ENCODE measurements at places on chromosomes 5 and 9.

- DNase-seq = no peak
These were observed 53.9 kb downstream of the ZNF474 start for GRCh38 chr5:122183098-122183787.

DNA sequence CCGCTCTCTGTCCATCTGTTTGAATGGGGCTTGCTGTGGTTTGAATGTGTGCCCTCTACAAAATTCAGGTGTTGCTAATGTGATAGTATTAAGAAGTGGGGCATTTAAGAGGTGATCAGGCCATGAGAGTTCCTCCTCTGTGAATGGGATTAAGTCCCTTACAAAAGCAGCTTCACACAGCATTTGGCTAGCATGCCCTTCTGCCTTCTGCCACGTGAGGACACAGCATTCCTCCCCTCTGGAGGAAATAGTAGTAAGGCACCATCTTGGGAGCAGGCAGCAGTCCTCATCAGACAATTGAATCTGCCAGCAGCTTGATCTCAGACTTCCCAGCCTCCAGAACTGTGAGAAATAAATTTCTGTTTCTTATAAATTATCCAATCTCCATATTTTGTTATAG lies 540.2 kb downstream of the CSNK1G3 start:
- DNase-seq = no peak

- no peak for DNase-seq
These were observed 66.1 kb downstream of the RAI14 start for GRCh38 chr5:34722183-34722582.

DNA sequence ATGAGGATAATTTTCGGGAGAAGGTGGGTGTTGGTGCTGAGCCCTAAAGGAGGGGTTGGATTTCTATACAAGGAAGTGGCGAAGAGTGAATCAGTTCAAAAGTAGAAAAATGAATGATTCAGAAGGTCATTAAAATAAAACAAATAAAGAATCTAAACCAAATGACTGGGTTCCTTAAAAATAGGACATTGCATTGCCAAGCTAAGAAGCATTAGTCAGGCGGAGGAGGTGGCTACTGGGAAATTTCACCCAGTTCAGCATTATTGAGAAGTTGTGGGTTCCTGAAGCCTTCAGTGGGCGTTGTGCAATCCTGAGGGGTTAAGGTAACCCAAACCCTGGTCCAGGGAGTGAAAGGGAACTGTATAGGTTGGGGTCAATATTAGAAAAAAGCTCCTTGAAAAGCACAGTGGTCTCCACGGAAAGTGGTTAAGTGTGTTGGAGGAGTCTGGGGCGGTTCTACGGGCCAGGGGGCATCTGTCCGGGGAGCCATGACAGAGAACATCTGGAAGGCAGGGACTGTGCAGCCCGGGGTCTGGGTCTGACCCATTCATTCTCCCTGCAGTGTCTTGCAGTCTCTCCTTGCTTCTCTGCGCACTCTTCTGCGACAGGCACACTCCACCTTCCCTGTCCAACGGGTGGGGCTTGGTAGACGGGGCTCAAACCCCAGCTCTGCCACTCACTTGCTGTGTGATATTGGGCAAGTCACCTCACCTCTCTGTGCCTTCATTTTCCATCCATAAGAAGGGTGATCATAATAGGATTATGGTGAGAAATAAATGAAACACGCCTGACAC lies 27.6 kb upstream of the DUSP1 start:
- no peak for DNase-seq

- no peak for DNase-seq
These were observed 101.2 kb downstream of the HMHB1 start for GRCh38 chr5:143913008-143913752.

DNA sequence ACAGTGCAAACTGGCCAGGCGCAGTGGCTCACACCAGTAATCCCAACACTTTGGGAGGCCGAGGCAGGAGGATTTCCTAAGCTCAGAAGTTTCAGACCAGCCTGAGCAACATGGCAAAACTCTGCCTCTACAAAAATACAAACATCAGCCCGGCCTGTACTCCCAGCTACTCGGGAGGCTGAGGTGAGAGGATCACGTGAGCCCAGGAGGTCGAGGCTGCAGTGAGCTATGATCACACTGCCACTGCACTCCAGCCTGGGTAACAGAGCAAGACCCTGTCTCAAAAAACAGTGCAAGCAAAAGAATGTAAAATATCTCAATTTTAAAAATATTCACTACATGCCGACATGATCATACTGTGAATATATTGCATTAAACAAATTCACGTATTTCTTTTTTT lies 50.7 kb upstream of the FUBP3 start:
- DNase-seq = no peak

DNA sequence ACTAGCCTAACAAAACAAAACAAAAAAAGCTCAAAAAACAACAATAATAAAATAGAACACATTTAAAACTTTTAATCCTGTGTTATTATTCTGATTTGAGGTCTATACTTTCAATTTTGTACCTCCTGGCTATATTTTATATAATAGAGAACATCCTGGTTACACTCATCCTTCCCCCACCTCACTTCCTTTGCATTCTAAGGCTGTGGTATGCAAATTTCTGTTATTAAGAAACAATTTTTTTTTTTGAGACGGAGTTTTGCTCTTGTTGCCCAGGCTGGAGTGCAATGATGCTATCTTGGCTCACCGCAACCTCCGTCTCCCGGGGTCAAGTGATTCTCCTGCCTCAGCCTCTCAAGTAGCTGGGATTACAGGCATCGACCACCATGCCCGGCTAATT lies 3.1 kb upstream of the RPL37 start:
- DNase-seq = no peak

DNA sequence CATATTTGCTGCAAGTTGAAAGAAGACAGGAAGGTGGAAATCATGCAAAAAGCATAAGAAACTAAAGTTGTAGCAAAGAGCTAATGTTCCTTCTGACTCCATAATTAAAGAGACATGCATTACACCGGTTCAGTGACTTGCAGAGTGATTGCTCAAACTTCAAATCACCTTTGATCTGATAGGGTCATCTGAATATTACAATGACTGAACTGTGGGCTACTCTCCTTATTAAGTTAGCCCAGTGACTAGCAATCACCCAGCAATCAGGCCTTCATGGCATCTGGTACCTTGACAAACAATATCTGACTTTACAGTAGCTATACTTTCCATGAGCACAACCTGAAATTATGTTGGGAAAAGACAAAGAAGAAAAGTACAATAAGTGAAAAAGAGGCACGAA lies 84.9 kb downstream of the NREP start:
- DNase-seq = no peak

DNA sequence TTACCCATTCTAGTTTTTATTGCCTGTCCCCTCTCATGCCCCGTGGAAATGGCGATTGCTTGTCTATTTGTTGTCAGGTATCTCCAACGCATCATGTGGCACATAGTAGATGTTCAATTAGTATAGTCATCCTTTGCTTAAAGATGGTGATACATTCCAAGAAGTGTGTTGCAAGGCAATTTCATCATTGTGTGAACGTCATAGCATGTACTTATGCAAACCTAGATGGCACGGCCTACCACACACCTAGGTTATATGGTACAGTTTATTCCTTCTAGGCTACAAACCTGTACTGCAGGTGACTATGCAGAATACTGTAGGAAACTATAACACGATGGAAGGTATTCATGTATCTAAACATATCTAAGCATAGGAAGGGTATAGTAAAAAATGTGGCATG lies 163.9 kb upstream of the DAPK1 start:
- DNase-seq = no peak

DNA sequence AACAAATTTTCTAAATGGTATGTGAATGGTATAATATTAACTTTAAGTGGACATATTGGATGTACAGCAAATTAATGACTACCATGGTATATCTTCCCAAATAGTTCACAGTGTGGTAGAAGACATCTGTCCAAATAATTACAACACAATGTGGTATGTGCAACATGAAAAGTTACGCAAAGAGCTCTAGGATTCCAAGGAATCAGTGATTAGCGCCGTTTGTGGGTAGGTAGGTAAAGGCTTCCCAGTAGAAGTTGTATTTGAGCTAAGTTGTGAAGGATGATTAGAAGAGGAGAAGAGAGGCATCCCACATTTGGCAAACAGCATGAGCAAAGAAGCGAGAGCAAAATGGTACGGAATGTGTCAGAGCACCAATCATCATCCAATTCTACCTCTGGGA lies 14.3 kb upstream of the KLF9 start:
- DNase-seq = no peak

DNA sequence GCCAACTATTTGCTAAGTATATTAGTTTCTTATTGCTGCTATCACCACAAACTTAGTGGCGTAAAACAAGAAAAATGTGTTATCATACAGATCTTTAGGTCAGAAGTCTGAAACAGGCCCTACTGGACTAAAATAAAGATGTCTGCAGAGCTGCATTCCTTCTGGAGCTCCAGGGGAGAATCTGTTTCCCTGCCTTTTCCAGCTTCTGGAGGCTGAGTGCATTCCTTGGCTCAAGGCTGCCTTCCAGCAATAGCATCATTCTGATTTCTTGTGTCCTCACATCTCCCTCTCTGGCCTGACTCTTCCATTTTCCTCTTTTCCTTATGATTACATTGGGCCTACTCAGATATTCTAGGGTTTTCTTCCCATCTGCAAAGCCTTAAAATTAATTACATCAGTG lies 15.9 kb downstream of the MAN2A1 start:
- DNase-seq = no peak

DNA sequence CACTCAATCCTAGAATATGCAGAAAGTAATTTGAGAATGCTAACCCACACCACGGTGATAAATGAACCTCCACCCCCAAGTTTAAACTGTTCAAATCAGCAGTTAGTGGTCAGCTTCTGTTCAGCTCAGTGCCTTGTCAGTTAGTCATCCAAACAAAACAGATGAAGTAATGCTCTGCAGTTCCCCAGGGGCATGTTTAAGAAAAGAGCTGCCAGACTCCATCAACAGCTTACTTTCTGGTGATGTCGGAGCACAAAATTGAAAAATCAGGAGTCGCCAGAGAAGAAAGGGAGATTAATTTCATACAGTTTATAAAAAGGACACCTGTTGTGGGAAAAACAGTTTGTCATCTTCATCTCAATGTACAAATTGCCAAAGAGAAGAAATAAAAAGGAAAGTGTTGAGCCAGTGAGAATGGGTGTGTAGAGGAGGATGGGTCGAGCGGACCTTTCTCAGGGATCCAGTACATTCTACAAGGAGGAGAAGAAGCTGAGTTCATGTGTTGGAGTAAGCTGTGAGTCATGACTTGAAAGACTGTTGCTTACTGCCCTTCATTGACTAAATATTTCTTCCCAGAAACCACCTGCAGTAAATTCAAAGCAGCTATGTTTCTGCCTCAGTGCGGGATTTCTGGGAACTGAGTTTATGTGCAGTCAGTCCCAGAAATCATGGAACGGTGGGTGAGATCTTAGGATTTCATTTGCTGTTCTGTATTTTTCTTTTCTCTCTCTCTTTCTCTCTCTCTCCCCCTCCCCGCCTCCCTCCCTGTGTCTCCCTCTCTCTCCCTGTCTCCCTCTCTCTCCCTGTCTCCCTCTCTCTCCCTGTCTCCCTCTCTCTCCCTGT lies 13.7 kb downstream of the TRIO start:
- no peak for DNase-seq

GRCh38 chr9:128254855-128255759 lies 20.7 kb downstream of the GOLGA2 start:
- peak; percentile 55 for DNase-seq

- DNase-seq = no peak
These were observed 101.6 kb upstream of the SPRY4 start for GRCh38 chr5:142426129-142427014.

GRCh38 chr9:83266666-83267496 lies 203.9 kb upstream of the RASEF start:
- no peak for DNase-seq

GRCh38 chr5:152188251-152188650 lies 216.8 kb downstream of the NMUR2 start:
- DNase-seq = no peak

DNA sequence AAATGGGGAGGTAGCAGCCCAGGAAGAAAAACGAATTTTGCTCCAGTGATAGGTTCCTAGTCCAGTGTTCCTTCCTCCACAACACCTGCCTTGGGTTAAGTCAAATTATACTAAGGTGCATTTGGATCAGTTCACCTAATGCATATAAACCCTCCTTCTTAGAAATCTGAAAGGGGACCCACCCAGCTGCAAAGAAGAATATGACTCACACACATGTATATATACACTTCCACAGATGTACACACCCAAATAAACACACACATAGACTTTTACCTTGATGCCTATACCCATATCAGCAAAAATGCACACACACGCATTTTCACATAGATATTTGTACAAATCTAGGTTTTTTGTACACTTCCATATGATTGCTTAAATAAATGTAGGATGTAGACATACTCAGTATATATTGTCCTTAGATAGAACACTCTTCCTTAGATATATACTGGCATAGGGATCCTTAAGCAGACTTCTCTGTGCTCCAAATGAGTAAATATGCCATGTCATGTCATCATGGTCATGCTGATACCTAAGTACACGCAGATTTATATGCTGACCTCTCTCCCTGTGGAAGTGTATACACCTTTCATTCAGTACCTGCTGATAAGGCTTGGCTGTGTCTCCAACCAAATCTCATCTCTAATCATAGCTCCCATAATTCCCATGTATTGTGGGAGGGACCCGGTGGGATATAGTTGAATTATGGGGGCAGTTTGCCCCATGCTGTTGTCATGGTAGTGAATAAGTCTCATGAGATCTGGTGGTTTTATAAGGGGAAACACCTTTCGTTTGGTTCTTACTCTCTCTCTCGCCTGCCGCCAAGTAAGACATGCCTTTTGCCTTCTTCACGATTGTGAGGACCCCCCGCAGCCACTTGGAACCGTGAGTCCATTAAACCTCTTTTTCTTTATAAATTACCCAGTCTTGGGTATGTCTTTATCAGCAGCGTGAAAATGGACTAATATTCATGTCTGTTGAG lies 10.2 kb downstream of the ADRB2 start:
- DNase-seq = no peak

DNA sequence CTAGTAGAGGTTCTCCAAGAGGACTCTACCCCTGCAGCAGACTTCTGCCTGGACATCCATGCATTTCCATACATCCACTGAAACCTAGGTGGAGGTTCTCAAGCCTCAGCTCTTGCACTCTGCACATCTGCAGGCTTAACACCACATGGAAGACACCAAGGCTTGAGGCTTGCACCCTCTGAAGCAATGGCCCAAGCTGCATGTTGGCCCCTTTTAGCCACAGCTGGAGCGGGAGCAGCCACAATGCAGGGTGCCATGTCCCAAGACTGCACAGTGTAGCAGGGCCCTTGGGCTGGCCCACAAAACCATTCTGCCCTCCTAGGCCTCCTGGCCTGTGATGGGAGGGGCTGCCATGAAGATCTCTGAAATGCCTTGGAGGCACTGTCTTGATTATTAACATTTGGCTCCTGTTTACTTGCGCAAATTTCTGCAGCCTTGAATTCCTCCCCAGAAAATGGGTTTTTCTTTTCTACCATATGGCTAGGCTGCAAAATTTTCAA lies 123.2 kb upstream of the VCAN start:
- no peak for DNase-seq

DNA sequence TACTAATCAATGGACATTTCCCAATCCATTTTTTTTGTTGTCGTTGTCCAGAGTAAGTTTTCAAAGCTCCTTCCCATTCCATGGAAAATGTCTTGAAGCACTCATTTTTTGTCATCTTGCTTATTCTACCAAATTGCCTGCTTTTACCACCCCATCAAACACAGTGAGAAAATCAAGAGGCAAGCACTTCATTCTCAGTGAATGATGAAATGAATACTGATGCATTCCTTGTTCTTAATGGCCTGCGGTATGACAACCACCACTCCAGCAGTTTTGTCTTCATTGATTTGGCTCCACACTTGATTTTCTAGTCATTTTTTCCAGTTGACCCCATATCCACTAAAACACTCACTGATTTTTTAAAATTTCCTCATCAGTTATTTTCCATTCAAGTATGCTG lies 193.5 kb upstream of the ANKH start:
- no peak for DNase-seq
